ENCODE measurements at places on chromosomes 5 and 9. TPM values are rescaled to one million over a fixed set of nuclear protein-coding genes. Genes with fewer than 3 reads are reported as not detected.

CCNB1 gene
- total RNA-seq, result 106 TPM

DNA sequence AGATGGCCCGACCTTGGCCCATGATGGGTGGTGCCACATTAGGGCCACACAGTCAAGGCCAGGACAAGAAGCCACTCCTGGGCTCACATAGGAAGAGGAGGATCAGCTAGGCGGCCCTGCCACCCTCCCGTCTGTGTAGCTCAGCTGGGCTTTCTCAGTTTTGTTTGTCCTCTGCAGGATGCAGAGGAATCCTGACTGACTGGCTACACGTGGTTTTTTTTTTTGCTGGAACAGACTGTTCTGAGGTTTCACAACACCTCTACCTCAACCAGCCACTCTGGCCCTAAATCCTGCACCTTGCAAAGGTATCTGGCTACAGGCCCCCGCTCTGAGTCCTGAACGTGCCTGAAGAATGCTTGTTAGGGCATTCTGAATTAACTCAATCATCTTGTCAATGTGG is 88.3 kb upstream of the MSX2 start:
- no peak for DNase-seq

GRCh38 chr5:34866989-34867471 is 28.1 kb downstream of the TTC23L start:
- DNase-seq, result no peak

- DNase-seq, result no peak
Measured at GRCh38 chr5:82255844-82256243, 22.3 kb downstream of the RPS23 start.

GRCh38 chr5:15363601-15364000 is 136.4 kb upstream of the FBXL7 start:
- no peak for DNase-seq

FAM163B gene
- total RNA-seq, result 2.0 TPM

DNA sequence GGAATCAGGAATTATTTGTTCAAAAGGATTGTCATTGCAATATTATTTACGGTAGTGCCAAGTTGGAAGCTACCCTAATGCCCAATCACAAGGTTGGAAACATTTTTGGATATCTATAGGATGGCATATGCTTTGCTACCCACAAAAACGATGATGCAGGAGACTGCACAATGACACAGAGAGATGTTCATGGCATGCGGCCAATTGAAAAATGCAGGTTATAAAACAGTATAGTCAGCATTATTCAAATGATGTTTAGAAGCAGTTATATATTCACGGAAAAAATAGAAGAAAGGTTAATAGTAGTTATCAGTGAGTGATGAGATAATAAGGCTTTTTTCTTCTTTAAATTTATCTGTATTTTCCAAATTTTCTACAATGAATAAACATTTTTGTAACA is 5.9 kb upstream of the ACSL6 start:
- DNase-seq, result no peak

DNA sequence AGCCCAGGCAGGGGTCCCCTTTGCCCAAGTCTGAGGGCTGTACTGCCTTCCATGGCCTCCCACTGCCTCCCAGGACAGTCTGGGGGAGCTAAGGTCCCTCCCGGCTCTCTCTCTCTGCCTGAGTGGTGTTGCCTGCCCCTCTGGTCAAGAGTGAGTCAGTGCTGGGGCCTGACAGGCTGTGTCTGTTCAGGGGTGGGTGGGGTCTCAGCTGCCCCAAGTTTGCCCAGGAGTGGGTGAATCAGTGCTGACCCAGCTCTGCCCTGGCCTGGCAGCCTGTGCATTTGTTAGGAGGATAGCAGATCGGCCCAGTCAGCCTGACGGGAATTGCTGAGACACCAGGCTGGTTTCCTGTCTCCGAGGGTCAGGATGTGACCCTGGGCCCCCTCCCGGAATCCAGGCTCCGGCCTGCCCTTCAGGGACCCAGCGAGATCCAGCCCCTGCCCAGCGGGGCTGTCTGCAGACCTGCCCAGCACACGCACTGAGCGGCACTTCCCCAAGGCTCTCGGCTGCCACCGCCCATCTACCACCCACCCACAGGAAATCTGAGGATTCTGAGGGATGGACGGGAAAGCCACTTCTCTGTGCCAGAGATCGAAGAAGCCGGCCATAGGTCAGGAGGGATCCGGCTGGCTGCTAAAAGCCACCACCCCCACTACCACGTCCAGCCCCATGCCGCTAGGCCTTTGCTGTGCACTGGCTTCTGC is 15.9 kb downstream of the ENG start:
- DNase-seq, result no peak

PCDHB5 gene
- 0.38 TPM for total RNA-seq

ADAM19 gene
- 13.2 TPM for total RNA-seq

PCDHA1 gene
- not detected for total RNA-seq

DNA sequence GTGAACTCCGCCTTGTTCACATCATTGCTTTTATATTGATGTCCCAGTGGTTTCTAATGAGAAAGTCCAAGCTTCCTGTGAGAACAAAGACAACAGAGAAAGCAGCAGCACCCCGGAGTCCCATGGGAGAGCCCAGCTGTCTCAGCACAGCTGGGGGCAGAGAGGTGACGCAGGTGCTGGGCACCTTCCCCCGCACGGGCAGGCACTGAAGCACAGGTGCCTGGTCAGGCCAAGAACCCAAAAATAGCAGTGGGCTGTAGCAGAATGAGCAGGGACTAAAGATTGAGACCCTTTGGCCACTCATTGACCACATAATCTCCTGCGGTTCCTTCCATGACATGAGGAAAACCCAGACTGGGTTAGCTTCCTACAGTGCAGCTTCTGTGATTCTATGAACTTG is 18.8 kb downstream of the SRD5A1 start:
- DNase-seq, result no peak

DNA sequence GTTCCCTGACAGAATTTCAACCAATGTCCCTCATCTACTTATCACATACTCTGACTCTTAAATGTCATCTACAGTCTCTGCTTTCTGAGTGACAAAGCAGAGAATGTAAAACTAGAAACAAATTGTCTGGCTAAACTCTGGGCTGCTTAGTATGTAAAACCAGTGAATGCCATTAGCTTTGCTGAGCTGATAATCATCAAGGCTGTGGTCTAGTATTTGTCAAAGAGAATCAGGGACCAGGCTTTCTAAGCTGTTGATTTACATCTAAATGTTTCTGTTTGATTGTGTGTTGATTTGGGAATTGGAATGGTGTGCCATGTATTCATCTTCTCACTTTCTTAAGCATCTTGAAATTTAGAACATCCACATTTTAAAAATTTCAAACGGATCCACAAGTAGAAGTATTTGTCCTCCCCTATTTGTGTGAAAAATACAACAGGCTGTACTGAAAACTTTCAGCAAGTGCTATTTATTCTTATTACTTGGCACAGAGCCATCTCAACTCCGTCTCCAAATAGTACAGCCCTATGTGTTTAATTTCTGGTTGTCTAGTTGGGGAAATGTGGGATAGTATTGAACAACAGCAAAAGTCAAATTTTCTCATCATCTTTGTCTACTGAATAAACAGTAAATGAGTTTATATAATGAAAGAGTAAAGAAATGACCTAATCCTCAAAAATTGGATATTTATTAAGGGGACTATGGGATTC is 251.5 kb downstream of the KCTD16 start:
- DNase-seq, result no peak

DNA sequence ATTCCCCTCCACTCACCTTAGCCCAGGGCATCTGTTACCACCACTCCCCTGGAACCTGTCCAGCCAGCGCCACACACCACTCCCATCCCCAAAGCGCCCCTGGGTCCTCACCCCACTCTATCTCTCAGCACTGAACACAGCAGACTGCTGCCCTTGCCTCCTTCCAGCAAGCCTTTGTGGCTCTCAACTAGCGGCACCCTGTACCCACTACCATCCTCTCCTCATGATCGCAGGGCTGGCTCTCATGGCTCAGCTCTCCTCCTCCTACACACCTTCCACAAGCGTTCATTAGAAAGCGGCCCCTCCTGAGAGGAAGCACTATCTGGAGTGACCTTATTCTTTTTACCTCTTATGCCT is 13.3 kb upstream of the BASP1 start:
- no peak for DNase-seq

GRCh38 chr5:56346044-56346710 is 113.0 kb upstream of the ANKRD55 start:
- no peak for DNase-seq

TPPP gene
- 0.24 TPM for total RNA-seq

- DNase-seq, result no peak
Measured at GRCh38 chr9:34349324-34349723, 20.0 kb downstream of the NUDT2 start.

DNA sequence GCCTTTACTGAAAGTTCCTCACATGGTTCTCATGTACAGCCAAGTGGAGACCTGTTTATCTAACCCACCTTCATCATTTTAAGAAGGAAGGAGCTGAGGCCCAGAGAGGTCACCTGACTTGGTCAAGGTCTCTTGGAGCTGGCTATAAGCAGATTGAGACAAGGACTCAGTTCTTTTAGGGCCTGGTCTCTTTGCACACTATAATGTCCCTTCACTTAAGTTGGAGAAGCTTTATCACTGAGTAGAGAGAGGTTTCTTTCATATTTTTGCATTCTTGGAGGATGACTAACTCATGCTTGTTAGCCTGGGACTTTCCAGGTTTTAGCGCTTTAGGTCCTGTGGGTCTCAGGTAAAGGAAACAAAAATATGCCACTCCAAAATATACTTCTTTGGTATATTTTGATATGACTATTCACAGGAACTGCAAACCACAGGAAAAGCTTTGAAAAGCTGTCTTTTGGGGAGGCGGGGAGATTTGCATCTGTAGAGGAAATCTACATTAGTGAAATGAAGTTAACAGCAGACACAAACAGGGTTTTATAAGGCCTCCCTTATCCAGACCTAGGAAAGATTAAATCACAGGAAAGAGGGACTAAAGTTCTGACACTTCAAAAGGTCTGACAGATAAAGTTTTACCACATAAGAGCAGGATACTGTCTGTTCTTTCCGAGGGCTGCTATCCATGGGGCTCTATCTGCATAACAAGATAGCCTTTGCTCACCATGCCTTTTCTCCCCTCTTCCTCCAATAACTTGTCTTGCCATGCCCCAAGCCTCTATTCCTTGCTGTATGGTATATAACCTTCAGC is 95.8 kb upstream of the ANKRD55 start:
- DNase-seq, result peak; percentile 24

- DNase-seq, result no peak
Measured at GRCh38 chr5:8012131-8012977, 143.4 kb downstream of the MTRR start.

DNA sequence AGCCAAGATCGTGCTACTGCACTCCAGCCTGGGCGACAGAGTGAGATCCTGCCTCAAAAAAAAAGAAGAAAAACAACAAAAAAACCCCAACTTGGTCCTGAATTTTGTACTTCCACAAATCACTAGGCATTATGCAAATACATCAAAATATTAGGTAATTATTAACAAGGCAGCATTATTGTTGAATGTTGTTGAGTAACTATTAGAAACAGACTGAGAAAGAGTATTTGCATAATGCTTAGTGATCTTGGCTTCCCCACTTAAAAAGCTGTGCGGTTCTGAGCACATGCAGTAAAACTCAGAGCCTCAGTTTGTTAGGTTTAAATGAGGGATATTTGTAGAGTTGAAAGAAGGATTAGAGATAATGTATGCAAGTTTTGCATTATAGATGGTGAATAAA is 64.2 kb downstream of the SCAMP1 start:
- no peak for DNase-seq

- DNase-seq, result no peak
Measured at GRCh38 chr5:38808666-38809343, 37.0 kb upstream of the OSMR start.

DNA sequence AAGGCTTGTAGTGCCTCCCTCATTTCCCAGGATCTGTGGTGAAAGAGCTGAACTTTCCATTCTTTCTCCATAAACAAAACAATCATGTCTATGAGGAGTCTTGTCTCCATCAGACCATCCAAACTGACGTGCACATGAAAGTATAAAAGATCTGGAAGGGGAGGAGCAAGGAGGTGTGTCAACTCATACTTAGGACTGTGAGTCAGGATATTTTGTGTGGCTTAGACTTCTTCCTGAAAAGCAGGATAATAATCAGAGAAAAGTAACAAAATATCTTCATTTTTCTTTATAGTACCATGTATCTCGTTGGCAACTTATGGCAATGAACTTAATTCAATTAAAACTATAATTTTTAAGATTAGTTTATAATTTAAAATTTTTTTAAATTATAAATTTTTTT is 96.0 kb upstream of the PRRC1 start:
- DNase-seq, result no peak

BTNL8 gene
- total RNA-seq, result 0.24 TPM

- no peak for DNase-seq
Measured at GRCh38 chr9:4887556-4887955, 94.8 kb downstream of the RCL1 start.

DNA sequence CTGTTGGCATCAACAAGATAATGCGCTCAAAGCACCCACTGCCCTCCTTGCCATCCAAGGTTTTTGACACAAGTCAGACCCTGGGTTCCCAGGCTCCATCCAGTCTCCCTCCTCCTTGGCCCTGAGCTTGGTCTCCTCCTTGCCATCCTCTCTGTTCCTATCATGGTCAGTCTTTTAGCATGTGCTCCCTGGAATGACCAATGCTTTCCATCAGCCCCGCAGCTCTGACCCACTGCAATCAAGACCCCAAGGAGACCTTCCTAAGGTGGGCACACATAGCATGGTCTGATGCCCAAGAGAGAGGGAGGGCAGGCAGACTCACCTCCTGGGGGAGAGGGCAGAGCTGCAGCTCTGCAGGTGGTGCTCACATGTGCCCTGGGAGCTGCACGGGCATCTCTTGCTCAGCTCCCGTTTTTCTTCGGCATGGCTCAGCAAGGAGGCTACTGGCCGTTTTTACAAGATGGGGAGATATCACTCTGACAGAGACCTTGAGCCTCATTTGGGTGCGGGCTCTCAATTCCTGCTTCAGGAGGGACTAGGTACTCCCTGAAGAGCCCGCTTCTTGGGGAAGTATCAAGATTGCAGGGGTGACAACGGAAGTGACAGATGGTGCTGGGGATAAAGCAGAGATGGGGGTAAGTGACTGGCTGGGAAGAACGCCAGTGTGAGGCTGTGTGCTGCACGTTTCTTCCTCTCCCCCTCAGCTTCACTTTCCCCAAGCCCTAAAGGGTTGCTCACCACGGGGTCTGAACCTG is 3.3 kb downstream of the SEPTIN8 start:
- no peak for DNase-seq

LURAP1L gene
- total RNA-seq, result 1.4 TPM

GRCh38 chr5:139571543-139571942 is 10.4 kb downstream of the UBE2D2 start:
- DNase-seq, result no peak

- no peak for DNase-seq
Measured at GRCh38 chr5:136053336-136054141, 24.8 kb downstream of the TGFBI start.

- DNase-seq, result no peak
Measured at GRCh38 chr9:124231095-124231737, 26.5 kb upstream of the NEK6 start.

IL17B gene
- total RNA-seq, result 0.24 TPM

HK3 gene
- total RNA-seq, result 3.2 TPM

- DNase-seq, result no peak
Measured at GRCh38 chr5:148842161-148842560, 15.8 kb downstream of the ADRB2 start.

GRCh38 chr9:33791117-33791516 is 4.2 kb upstream of the PRSS3 start:
- DNase-seq, result no peak

All from thymus (tissue), 14 donors.